ENCODE measurements at places on chromosomes 3 and 15. TPM values are rescaled to one million over a fixed set of nuclear protein-coding genes. Genes with fewer than 3 reads are reported as not detected.

The IQCF5 gene
- total RNA-seq: not detected

The GALNT15 gene
- total RNA-seq: 0.30 TPM

DNA sequence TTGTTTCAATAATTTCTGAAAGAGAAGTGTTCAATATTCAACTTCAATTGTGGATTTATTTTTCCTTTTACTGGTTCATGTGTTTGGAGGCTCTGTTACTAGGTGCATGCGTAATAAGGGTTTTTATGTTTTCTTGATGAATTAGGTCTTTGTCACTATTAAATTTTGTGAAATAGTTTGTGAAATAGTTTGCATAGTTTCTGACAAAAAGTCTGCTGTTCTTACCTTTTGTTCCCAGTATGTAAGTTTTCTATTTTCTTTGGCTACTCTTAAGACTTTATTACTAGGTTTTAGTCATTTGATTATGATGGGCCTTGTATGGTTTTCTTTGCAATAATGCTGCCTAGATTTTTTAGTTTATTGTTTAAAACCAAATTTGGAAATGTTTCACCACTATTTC, 38.0 kb downstream of the MEF2A start:
- no peak for DNase-seq
- H3K36me3 ChIP-seq: peaks cover 17% of the 10 kb centered on the region
- H3K27ac ChIP-seq: no peak overlapping the region
- H3K4me1 ChIP-seq: peaks cover 44% of the 10 kb centered on the region
- H3K4me3 ChIP-seq: no peak overlapping the region

- peaks cover 15% of the 10 kb centered on the region for H3K27me3 ChIP-seq
- no peak overlapping the region for H3K27ac ChIP-seq
- no peak overlapping the region for H3K4me3 ChIP-seq
- DNase-seq: no peak
- H3K4me1 ChIP-seq: no peaks in the 10 kb centered on the region
These were observed 55.6 kb upstream of the DLG1 start for GRCh38 chr3:197353867-197354567.

DNA sequence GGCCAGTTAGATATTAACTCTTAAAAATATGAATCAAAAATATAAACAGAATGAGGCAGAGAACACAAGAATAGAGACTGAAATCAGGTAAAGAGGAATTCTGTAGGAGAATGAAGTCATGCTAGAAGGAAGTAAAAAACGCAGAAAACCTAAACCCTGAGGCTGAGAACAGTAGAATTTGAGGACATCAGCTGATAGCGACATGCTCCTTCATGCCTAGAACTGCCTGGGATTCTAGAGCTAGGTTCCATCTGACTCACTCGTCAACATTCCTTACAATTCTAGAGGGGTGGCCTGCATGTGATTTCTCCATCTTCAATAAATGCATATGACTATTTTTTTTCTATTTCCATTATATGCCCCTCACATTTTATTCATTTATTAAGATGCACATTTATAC, 343.0 kb downstream of the ROBO1 start:
- H3K27ac ChIP-seq: no peak overlapping the region
- H3K27me3 ChIP-seq: no peaks in the 10 kb centered on the region
- H3K36me3 ChIP-seq: no peaks in the 10 kb centered on the region

GRCh38 chr15:64000183-64000951, 45.9 kb downstream of the DAPK2 start:
- no peaks in the 10 kb centered on the region for H3K36me3 ChIP-seq
- H3K4me1 ChIP-seq: peaks cover 40% of the 10 kb centered on the region
- H3K27me3 ChIP-seq: peaks cover 22% of the 10 kb centered on the region
- H3K27ac ChIP-seq: no peak overlapping the region

DNA sequence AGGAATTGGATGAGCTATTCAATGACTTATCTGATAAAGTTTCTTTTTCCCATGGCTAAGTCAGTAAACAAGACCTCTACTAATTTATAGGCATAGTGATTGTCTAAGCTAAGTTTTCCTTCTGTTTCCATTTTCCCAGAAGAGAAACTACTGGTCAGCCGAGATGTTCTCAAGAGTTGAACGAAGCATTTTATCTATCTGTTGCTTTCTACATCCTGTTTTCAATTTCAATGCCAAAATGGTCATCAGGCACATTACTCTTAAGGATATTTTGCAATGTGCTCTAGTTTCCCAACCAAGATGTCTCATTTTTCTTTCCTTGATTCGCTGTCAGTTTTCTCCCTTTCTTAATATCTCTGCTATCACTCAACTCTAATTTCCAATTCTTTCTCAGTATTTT, 228.7 kb downstream of the MBNL1 start:
- H3K4me1 ChIP-seq: peaks cover 19% of the 10 kb centered on the region
- H3K27ac ChIP-seq: no peak overlapping the region
- peak overlapping the region; percentile 22 for H3K4me3 ChIP-seq
- H3K27me3 ChIP-seq: no peaks in the 10 kb centered on the region
- no peak for DNase-seq

DNA sequence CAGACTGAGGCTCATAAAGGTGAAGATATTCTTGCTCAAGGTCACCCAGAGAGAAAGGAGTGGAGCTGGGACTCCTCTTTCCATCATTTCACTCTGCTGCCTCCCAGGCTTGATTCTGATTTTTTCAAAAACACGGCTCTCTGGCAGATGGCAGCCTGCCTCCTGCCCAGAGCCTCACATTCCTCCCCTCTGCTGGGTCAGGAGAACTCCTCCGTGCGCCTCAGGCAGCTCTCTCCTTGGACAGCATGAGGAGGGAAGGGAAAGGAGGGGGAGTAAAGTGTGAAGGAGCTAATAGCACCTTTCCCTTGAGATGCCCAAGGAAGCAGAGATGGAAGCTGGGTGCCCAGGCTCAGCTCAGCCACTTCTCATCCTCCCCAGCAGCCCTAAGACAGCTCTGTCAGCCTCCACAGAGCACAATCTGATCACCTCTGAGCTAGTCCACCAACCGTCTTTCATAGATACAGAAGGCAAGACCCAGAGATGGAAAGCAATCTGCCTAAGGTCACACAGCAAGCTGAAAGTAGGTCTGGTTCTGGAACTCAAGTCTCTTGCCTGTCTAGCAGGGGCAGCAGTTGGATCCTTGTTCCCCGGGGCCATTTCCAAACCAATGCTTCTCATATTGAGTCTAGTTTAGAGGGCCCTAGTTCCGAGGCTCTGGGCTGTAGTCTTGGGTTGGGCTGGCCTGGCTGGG, 3.5 kb downstream of the RLBP1 start:
- no peaks in the 10 kb centered on the region for H3K36me3 ChIP-seq
- DNase-seq: no peak
- peaks cover 15% of the 10 kb centered on the region for H3K27me3 ChIP-seq

- no peak overlapping the region for H3K27ac ChIP-seq
- H3K4me3 ChIP-seq: no peak overlapping the region
- no peaks in the 10 kb centered on the region for H3K27me3 ChIP-seq
- peaks cover 1% of the 10 kb centered on the region for H3K36me3 ChIP-seq
- no peak for DNase-seq
These were observed 6.3 kb downstream of the RBSN start for GRCh38 chr3:15092686-15093085.

DNA sequence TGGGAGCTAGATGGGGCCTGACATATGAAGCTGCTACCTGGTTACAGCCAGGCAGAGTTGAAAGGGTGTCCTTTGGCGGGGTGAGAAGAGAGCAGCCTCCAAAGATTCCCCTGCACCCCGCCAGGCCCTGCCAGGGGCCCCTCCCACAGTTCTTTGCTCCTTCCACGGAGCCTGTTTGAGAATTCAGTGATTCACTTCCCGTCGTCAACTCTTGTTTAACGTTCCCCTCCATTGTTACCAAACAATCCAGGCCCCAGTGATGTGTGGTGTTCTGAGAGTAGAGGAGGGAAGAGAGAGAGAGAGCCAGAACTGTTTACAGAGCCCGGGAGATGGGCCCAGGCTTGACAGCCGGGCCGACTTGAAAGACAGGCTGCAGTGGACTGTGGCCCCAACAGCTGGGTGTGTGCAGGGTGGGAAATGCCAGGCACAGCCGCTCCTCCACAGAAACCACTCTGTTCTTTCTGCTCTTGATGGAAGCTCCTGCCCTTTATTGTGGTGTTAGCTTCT, 81.5 kb downstream of the SMAD3 start:
- H3K4me1 ChIP-seq: peaks cover 72% of the 10 kb centered on the region
- no peaks in the 10 kb centered on the region for H3K27me3 ChIP-seq
- peak; percentile 47 for DNase-seq
- H3K36me3 ChIP-seq: no peaks in the 10 kb centered on the region
- peak overlapping the region; percentile 78 for H3K27ac ChIP-seq

GRCh38 chr3:99895703-99896441, 78.2 kb downstream of the CMSS1 start:
- no peak for DNase-seq
- peak overlapping the region; percentile 27 for H3K27ac ChIP-seq
- peaks cover 14% of the 10 kb centered on the region for H3K4me1 ChIP-seq
- no peak overlapping the region for H3K4me3 ChIP-seq
- no peaks in the 10 kb centered on the region for H3K36me3 ChIP-seq

- no peaks in the 10 kb centered on the region for H3K4me1 ChIP-seq
- H3K27me3 ChIP-seq: no peaks in the 10 kb centered on the region
- no peaks in the 10 kb centered on the region for H3K36me3 ChIP-seq
- H3K27ac ChIP-seq: no peak overlapping the region
- no peak overlapping the region for H3K4me3 ChIP-seq
These were observed 278.4 kb upstream of the UBE2E1 start for GRCh38 chr3:23527326-23527725.

GRCh38 chr3:71444028-71444860, 139.3 kb downstream of the FOXP1 start:
- H3K27ac ChIP-seq: peak overlapping the region; percentile 95
- no peaks in the 10 kb centered on the region for H3K27me3 ChIP-seq
- peak; percentile 65 for DNase-seq
- peaks cover 3% of the 10 kb centered on the region for H3K36me3 ChIP-seq

- no peak for DNase-seq
- peaks cover 5% of the 10 kb centered on the region for H3K36me3 ChIP-seq
- H3K27me3 ChIP-seq: no peaks in the 10 kb centered on the region
- peaks cover 21% of the 10 kb centered on the region for H3K4me1 ChIP-seq
- no peak overlapping the region for H3K27ac ChIP-seq
- no peak overlapping the region for H3K4me3 ChIP-seq
These were observed 88.9 kb downstream of the AAGAB start for GRCh38 chr15:67165254-67166253.

GRCh38 chr15:89972085-89972484, 29.0 kb upstream of the ZNF710 start:
- no peaks in the 10 kb centered on the region for H3K27me3 ChIP-seq
- H3K4me1 ChIP-seq: no peaks in the 10 kb centered on the region
- no peaks in the 10 kb centered on the region for H3K36me3 ChIP-seq
- no peak overlapping the region for H3K27ac ChIP-seq
- no peak overlapping the region for H3K4me3 ChIP-seq

DNA sequence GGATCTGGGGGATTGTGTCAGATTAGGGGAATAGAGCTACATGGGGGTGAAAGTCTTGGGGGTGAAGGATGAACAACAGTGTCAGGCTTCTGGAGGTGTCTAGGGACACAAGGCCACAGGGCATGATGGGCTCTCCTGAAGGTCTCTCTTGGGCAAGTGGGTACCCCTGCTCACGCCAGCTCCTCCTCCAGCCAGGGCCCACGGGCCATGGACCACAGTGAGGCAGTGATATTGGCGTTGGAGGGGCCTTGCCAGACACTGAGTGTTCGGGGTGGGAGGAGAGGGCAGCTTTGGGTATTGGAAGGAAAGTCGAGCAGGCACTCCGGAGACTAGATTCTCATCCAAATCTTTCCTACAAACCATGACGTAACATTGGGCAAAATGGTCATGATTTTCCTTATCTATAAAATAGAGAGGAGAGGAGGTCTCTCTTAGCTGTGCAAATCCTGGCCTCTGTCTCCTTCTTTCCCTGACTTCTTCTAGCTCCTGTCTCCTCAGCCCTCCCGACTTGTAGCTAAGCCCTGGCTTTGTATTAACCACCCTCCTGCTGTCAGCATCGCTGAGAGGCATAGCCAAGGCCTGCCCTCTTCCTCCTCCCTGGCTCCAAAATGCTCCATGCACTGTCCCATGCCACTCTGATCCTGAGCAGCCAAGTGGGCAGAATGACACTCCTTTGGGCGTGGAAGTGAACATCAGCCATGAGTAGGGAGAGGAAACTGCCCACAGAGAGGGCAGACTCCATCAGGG, 24.0 kb upstream of the SRP14 start:
- H3K27me3 ChIP-seq: no peaks in the 10 kb centered on the region
- peaks cover 37% of the 10 kb centered on the region for H3K4me1 ChIP-seq
- H3K4me3 ChIP-seq: no peak overlapping the region
- H3K27ac ChIP-seq: no peak overlapping the region
- no peak for DNase-seq

- no peaks in the 10 kb centered on the region for H3K27me3 ChIP-seq
- DNase-seq: no peak
- H3K27ac ChIP-seq: no peak overlapping the region
- no peaks in the 10 kb centered on the region for H3K36me3 ChIP-seq
- H3K4me1 ChIP-seq: peaks cover 72% of the 10 kb centered on the region
These were observed 11.4 kb downstream of the ZFAND6 start for GRCh38 chr15:80070840-80071239.

DNA sequence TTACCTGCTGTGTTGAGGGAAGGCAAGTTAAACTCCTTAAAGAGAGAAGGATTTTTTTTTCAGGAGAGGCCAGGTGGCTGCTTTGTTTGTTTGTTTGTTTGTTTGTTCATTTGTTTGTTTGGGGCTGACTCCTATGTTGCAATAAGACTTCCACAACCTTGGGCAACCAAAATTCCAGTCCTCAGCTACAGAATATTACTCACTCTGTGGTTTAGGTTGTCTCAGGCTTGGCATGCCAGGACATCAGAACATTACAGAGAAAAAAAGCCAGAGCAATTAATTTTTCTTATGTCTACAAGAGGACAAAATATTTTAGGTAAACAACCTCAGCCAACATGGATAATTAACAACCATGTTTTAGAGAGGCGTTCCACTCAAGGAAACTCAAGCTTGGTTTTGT, 156.7 kb upstream of the ATP11B start:
- no peak overlapping the region for H3K4me3 ChIP-seq
- H3K36me3 ChIP-seq: no peaks in the 10 kb centered on the region
- no peak for DNase-seq
- H3K27me3 ChIP-seq: peaks cover 23% of the 10 kb centered on the region

- DNase-seq: no peak
- H3K27ac ChIP-seq: no peak overlapping the region
- H3K36me3 ChIP-seq: peaks cover 15% of the 10 kb centered on the region
- H3K27me3 ChIP-seq: no peaks in the 10 kb centered on the region
- H3K4me3 ChIP-seq: no peak overlapping the region
These were observed 36.9 kb upstream of the GNB4 start for GRCh38 chr3:179488213-179488612.

GRCh38 chr15:39685999-39686613, 96.5 kb downstream of the FSIP1 start:
- no peak overlapping the region for H3K27ac ChIP-seq
- peaks cover 6% of the 10 kb centered on the region for H3K27me3 ChIP-seq
- peak; percentile 32 for DNase-seq
- no peak overlapping the region for H3K4me3 ChIP-seq
- no peaks in the 10 kb centered on the region for H3K4me1 ChIP-seq

DNA sequence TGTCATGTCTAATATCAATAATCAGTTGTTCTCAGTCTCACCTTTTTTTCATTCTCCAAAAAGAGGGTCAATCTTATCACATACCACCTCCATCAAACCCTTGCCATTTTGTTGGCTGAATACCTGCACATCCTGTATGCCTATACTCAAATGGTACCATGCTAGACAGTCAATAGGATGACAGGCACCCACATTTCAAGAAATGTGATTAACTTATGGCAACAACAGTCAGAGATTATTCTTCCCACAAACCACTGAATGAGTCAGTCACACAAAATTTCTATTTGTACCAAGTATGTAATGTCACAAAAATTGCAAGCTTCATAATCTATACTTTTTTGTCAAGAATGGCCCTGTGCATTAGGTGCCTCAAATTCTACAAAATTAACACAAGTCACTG, 5.1 kb upstream of the SLC27A2 start:
- peak; percentile 23 for DNase-seq
- peaks cover 47% of the 10 kb centered on the region for H3K27me3 ChIP-seq
- no peak overlapping the region for H3K27ac ChIP-seq
- peak overlapping the region; percentile 32 for H3K4me3 ChIP-seq

All from activated T-cell treated with anti-CD3 and anti-CD28 coated beads, Interleukin-2, amount 50 U/mL, for 72 hours (primary cell).